SK-N-MC (cell line): ENCODE measurements at places on chromosomes 5 and 9.

- DNase-seq: no peak
Measured at GRCh38 chr9:81082221-81082620, 607.1 kb downstream of the TLE1 start.

DNA sequence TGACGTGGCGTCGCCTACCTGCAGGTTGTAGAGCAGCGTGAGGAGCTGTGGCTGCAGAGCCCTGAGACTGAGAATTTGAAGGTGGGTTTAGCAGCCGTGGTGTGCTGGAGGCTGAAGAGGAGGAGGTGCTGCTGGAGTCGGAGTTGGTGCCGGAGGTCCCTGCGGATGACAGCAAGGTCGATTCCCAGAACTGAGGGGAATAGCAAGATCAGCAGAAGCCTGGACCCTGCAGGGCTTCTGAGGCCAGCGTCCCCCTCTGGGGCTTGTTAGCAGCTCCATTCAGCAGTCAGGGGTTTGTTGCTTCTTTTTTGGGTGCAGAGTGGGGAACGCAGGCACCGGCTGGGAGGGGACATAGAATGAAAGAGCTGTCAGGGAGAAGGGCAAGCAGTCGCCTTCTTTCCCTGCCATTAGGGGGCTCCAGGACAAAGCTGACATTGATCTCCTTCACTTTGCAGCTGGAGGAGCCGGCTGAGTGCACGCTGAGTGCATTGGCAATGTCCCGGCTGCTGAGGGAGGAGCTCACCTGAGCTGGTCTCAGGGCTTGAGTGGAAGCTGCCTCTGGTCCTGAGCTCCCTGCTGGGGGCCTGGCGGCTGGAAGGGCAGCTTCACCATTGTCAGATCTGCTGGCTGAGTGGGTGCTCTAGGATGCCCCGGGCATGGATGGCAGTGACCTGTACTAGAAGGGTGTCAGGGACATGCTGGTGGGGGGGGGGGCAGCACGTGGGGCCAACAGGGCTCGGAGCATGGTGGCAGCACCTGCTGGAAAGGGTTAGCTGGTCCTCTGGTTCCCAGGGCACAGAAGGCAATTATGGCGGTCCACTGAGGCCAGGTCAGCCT lies 20.8 kb downstream of the OBP2B start:
- no peak for DNase-seq

DNA sequence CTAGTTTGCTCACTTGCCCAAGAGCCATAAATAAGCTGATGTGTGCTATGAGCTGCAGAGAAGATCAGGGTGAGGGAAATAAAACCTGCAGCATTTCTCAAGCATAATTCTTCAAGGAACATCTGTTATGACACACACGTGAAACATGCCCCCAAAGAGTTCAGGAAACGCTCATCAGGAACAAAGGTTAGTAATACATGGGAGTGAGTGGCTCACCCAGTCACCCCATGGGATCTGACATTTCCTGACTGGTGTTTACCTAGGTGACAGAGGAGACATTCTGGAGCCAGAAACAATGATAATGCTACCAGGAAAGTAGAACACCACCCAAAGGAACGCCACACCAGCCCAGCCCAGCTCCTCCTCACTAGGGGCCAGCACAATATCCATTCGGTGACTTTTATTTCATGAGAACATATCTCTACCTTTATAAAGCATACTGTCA lies 66.0 kb downstream of the FRMD3 start:
- no peak for DNase-seq

DNA sequence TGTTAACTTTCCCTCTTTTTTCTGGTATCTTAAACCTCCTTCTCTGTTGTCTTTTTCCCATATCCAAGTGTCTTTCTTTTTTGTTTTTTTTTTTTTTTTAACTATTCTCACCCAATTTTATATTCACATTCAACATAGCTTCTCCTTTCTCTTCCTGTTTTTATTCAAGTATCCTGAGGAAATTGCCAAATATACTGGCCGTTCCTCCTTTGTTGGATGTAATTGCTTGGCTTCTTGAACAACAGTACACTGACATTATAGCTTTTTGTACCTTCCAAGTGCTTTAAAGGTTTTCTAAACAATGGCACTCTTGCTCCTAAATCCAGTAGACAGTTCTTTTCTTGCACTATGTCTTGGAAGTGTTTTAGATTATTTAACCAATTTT lies 1146.8 kb downstream of the MAT2B start:
- DNase-seq: no peak

DNA sequence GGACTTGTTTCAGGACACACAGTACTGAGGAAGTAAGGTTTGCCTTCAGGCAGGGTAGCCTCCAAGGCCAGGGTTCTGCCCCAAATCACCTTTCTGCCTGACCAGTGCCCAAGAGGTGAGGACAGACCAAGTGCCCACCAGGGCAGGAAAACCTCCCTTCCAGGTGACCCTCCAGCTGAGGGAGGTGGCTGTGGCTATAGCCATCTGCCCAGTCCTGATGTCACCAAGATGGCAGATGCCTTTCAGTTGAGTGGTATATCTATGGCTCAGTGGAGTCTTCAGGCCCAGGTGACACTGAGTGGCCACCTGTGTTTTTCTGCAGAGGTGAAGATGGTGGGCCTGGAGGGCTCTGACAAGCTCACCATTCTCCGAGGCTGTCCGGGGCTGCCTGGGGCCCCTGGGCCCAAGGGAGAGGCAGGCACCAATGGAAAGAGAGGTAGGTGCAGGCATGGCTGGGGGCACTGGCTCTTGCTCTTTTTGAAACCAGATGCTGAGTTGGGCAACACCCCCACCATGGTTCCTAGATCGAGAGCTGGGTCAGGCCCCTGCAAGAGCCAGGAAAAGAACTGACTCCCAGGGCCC lies 1.7 kb downstream of the FCN2 start:
- DNase-seq: no peak

DNA sequence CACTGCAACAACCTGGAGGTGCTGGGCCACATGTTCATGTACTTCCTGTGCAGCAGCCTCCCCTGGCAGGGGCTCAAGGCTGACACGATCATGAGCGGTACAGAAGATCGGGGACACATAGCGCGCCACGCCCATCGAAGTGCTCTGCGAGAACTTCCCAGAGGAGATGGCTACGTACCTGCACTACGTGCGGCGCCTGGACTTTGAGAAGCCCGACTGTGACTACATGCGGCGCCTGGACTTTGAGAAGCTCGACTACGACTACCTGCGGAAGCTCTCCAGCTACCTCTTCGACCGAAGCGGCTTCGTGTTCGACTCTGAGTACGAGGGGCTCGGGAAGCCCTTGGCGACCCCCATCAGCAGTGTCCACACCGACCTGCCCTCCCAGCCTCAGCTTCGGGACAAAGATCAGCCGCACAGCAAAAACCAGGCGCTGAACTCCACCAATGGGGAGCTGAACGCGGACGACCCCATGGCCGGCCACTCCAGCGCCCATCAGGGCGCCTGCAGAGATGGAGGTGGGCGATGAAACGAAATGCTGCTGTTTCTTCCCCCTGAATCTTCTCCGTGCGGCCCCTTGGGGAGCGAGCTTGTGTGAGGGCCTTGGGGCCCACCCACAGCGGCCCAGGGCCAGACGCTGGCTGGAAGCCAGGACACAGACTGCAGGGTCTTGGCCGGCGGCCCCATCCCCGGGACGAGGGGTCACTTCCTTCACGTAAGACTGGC lies 56.5 kb downstream of the JAK2 start:
- no peak for DNase-seq

DNA sequence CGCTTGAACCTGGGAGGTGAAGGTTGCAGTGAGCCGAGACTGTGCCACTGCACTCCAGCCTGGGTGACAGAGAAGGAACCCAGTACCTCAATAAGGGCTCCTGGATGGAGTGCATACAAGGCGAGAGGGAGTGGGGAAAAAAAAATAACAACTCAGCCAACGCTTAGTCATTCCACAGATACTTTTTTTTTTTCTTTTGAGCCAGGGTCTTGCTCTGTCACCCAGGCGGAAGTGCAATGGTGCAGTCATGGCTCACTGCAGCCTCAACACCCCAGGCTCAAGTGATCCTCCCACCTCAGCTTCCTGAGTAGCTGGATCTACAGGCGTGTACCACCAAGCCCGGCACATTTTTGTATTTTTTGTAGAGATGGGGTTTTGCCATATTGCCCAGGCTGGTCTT lies 59.5 kb upstream of the GGTA1 start:
- no peak for DNase-seq

DNA sequence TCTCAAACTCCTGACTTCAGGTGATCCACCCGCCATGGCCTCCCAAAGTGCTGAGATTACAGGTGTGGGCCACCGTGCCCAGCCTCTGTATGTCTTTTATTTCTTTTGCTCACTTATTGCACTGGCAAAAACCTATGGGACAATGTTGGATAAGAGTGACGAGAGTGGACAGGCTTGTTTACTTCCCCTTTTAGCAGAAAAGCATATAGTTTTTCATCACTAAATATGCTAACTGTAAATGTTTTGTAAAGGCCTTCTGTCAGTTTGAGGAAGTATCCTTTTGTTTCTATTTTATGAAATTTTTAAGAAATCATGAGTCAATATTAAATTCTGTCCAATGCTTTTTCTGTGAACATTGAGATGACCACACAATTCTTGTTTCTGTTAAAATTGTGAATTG lies 103.3 kb downstream of the AUH start:
- no peak for DNase-seq

GRCh38 chr9:512555-513272 lies 298.0 kb downstream of the DOCK8 start:
- DNase-seq: no peak

DNA sequence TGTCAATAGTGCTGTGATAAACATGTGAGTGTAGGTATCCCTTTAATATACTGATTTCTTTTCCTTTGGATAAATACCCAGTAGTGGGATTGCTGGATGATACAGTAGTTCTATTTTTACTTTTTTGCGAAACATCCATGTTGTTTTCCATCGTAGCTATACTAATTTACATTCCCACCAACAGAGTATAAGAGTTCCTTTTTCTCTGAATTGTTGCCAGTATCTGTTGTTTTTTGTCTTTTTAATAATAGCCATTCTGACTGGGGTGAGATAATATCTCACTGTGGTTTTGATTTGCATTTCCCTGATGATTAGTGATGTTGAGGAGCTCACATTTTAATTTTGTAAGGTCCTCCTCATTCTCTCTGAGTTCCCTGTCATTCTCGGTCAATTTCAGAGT lies 71.1 kb upstream of the NFIL3 start:
- no peak for DNase-seq

GRCh38 chr5:168976311-168976970 lies 324.5 kb downstream of the SLIT3 start:
- DNase-seq: no peak

GRCh38 chr5:172527559-172527958 lies 73.2 kb upstream of the SH3PXD2B start:
- DNase-seq: no peak

- DNase-seq: no peak
Measured at GRCh38 chr5:79025054-79025472, 40.0 kb upstream of the ARSB start.

GRCh38 chr5:124036786-124037185 lies 524.8 kb downstream of the CSNK1G3 start:
- no peak for DNase-seq

DNA sequence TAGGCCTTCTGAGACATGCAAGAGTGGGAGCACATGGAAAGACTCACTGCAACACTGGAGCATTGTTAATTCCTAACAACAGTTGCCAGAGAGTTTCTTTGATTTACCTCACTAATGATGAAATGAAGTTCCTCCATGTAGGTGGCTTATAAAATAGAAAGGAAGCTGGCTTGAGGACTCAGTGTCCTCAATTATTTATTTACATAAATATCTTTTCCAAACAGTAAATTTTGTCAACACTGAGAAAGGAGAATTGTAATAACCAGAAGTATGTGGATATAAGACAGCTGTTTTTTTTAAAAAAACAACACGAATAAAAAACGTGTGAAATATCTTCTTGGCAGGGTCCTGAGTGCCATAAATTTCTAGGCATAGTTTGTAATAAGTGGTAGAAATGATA lies 9.1 kb upstream of the SLC27A6 start:
- no peak for DNase-seq

DNA sequence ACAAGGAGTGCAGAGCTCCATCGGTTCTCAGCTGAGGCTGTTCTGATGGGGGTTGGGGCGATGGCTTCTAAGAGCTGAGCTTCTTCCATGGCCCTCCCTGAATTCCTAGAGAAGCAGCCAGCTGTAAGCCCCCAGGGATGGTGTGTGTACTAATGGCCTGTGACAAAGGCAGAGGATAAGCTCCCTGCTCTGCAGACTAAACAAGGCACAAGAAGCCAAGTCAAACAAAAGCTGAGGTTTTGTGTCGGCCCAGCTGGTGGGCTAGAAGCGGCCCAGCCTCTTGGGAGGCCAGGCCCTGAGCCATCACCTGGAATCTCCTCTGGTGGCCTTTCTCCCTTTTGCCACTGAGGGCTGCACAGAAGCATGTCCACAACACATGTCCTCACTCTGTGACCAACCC lies 75.0 kb upstream of the XPA start:
- DNase-seq: no peak

DNA sequence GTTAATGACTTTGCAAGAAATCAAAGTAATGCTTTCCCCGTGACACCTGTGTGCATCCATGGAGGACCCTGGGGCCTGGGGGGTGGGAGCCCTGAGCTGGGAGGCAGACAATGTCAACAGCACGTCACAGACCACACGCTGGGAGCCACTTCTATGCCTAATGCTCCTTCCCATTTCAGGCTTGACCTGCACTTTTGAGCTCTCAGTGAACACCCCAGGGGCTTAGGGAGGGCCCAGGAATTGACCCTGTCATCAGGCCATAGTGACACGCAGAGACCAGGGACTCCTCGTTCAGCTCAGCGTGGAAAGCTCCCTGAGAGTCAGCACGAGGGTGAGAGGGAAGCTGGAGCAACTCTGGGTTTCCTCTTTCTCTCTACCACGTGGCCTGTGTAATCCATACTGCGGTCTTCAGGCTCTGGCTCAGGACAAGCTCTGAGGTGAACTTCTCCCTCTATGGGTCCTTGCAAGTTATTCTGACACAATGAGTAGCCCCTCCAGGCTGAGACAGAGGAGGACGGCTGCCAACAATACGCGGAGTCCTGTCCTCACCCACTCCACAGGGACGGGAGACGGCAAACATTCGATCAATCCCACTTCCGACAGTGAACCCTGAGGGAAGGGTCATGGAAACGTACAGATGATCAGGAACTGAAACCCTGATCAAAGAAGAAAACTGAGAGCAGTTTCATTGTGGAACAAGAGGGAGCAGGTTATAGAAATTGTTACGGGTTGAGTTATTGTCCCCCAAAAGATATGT lies 130.8 kb upstream of the IRX4 start:
- no peak for DNase-seq

- no peak for DNase-seq
Measured at GRCh38 chr9:18269561-18269960, 204.4 kb upstream of the ADAMTSL1 start.

DNA sequence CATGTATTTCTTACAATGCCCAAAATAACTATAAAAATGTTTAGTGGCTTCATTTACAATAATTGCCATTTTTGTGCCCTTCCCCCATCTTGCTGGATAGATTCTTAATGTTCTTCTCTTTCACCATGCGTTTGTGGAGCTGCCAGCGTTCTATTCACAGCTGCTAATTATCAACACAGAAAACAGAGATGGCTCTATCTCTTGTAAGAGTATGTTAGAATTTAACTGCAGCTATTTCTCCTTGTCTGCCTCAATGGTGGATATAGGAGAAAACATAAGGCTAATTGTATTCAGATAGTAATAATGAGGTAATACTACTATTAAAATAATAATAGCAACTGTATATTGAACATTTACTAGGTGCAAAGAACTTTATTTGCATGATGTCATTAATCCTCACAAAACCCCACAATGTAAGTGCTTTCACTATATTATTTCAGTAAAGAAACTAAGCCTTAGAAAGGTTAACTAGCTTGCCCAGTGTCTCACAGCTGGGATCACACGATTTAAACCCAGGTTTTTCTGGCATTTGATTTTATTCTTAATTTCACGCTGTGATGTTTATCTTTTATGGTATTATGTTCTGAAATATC lies 50.1 kb downstream of the JAKMIP2 start:
- DNase-seq: no peak

GRCh38 chr5:171724468-171725204 lies 61.0 kb upstream of the SMIM23 start:
- no peak for DNase-seq
